ENCODE measurements at places on chromosomes 3 and 15.

DNA sequence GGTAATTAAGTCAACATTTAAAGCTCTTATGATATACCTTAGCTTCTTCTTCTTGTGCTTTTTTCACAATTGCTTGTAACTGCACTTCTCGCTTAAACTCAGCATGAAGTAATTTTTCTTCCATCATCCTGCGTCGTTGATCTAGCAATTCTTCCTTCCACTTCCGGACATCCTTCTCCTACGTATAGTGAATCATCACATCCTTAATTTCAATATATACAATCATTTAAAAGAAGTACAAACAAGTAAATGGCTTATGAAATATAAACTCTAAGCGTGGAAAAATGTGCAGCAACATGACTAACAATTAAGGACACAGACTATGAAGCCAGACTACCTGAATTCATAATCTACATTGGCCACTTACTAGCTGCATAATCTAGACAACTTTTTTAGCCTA, 151.4 kb downstream of the SCAPER start:
- no peak for DNase-seq

DNA sequence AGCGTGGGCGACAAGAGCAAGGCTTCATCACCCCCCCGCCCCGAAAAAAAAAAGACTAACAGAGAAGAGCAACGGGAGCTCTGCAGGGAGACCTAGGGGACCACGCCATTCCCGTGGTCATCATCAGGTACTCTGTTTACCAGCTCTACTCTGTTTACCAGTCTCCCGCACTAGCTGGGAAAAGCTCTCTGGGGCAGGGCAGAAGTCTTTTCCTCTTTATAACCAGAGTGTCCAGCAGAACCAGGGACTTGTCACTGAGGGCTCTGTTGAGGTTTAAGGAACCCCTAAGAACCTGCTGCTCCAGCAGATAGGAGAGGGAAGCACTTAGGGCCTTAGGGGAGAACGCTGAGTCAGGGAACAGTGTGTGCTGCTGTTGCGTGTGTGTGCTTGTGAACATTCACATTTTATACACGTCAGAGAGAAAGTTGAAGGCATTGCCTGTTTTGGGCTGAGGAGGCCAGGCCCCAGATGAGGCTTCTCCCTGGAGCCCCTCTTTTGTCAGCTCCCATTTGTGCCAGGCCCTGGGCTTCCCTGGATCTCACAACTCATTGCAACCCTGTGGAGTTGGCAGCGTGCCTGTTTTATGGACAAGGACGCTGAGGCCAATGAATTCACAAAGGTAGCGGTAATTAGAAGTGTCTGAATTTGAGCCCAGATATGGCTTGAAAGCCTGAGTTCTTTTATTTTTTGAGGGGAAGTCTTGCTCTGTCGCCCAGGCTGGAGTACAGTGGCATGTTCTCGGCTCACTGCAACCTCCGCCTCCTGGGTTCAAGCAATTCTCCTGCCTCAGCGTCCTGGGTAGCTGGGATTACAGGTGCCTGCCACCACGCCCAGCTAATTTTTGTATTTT, 24.2 kb upstream of the ERICH6 start:
- peak; percentile 78 for DNase-seq

- DNase-seq = no peak
Observed at GRCh38 chr3:32104492-32104891, 1.9 kb upstream of the GPD1L start.

- no peak for DNase-seq
Observed at GRCh38 chr3:124792341-124793040, 62.2 kb downstream of the UMPS start.

- DNase-seq = no peak
Observed at GRCh38 chr3:11244121-11244677, 28.0 kb upstream of the ATG7 start.

DNA sequence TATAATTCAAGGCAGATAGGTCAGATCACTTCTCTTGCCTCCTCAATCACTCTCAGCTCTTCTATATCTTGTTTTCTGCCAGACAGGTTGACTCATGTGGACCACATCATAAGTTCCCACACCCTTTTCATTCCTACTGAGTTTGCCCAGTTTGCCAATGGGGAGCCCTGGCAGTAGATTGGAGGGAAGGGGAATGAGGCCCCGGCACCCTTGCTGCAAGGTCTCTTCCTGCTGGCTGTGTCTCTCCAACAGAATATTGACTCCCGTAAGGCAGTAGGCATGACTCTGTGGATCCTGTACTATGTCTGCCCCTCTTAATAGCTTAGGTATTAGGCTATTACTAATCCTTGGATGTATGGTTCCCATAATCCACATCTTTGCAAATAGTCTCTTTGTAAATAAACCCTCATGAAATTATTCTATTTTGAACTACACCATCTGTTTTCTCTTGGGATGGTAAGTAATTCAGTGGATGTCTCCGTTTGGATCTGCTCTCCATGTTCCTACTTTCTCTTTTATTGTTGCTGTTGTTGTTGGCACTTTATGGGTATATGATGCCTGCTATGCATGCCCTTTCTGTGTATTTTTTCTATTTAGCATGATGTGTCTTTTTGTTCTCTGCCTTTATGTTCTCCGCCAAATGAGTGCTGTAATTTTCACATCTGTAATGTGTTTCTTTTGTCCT, 65.5 kb upstream of the DCBLD2 start:
- no peak for DNase-seq

GRCh38 chr15:85927931-85928537, 133.3 kb upstream of the KLHL25 start:
- no peak for DNase-seq

GRCh38 chr15:41936649-41937567, 35.4 kb downstream of the EHD4 start:
- no peak for DNase-seq

DNA sequence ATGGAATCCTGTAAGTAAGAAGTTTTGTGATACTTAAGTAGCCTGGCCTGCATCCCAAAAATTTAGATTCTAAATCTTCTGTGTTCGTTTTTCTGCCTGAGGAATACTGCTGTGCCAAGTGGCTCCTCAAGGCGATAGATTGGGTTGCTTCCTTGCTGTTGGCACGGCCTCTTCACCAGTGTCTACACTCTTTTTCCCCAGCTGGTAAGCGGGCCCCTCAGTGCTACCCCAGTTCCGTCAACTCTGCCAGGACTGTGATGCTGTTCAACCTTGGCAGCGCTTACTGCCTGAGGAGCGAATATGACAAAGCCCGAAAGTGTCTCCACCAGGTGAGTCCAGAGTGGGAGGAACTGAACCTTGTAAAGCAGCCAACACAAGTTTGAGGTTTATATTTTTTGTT, 53.3 kb upstream of the TRIM71 start:
- no peak for DNase-seq

- no peak for DNase-seq
Observed at GRCh38 chr15:47844437-47844836, 127.1 kb downstream of the SEMA6D start.

DNA sequence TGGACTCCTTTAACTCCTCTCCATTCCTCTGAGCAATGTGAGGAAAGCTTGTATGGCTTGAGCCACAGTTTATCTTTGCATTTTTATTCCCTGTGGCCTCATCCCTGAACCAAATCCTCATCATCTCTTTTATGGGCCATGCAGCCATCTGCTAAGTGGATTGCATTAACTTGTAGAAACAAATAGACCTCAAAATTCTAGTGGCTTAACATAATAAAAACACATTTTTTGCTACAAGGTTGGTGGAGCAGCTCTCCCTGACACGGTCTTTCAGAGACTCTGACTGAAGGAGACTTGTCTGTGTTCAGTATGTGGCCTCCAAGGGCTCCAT, 135.3 kb downstream of the RPL22L1 start:
- DNase-seq = no peak

DNA sequence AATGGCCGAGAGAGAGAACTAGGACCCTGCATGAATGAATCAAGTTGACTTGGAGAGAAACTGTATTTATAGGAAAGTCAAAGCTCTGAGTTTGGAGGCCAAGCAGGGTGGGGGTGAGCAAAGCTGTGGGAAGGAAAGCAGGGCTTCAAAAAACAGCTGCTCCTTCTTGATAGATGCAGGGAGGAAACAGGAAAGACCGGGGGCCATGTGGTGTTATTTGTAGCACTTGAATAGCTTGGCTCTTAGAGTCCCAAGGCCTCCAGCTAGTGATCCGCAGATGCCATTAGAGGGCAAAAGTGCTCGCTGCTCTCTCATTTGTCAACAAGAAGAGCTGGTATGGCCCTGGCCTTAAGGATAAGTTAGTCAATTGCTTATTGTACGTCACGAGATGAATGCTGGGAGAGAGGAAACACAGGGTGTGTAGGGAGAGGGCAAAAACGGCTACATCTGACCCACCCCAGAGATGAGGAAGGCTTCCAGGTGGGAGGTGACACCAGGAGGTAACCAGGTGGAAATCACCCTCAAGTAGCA, at the start of gene ALG1L2:
ALG1L2 (plus strand) TSS at position 481 of the 531 bp plus-strand sequence. CDS start 186 bp downstream, outside the sequence.
- no peak for DNase-seq

DNA sequence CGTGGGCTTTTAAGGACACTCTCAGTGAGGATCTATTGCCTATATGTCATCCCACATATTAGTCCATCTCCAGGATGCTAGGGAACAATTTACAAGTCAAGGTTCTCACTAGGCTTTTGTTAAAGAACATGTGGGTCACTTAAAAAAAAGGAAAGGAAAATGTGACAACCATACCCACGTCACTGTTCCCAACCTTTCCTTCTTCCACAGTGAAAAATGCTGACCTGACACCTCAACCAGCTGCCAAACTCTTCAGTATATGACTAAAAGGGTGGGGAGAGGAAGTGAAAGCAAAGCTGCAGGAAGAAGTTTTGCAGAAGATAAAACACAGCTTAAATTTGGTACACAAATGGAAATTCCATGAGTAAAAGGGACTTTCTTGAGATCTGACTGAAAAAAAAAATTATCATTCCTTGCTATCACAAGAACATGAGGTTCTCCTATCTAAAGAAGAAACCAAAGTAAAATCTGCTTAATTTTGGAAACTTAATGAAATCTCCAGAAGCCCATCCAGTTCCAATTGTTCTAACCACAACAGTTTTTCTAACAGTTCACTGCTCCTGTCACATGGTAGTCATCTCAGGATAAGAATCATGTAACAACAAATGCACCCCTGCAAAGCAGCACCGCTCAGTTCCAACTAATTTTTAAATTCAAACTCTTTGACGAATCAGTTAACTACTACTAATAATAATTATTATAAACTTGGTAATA, 117.0 kb upstream of the TSPAN3 start:
- no peak for DNase-seq

DNA sequence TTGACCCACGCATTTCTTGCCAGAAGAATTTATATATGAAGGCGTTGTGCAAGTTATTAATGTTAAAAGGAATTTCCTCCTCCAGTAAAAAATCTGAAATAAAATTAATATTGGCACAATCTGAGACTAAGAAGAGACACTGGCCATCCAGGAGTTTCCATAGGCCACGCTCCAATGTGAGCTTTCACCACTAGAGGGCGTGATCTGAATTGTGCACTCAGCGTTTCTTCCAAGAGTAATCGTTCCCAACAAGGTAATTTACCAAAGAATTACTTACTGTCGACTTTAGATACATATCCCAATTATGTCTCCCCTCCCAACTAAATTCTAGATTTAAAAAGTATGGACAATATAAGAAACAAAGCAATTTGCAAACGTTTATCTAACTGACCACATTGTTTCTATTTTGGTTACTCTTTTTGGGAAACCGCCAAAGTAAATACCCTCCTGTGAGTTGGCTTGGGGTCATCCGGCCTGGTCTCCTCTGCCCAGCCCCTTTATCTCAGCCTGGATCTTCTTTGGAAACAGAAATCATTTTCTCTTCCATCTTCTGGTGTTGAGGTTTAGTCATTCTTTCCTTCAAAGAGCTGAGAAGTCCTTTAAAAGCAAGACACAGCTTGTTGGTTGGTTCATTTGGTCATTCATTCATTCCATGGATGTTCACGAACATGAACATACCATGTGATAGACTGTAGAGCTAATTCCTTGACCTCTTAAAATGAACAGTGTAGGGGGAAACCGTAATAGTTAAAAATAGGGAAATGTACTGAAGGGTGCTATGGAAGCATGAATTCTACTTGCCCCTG, 26.2 kb downstream of the POLR2M start:
- peak; percentile 64 for DNase-seq

- DNase-seq = no peak
Observed at GRCh38 chr3:17356585-17356984, 385.8 kb downstream of the TBC1D5 start.

DNA sequence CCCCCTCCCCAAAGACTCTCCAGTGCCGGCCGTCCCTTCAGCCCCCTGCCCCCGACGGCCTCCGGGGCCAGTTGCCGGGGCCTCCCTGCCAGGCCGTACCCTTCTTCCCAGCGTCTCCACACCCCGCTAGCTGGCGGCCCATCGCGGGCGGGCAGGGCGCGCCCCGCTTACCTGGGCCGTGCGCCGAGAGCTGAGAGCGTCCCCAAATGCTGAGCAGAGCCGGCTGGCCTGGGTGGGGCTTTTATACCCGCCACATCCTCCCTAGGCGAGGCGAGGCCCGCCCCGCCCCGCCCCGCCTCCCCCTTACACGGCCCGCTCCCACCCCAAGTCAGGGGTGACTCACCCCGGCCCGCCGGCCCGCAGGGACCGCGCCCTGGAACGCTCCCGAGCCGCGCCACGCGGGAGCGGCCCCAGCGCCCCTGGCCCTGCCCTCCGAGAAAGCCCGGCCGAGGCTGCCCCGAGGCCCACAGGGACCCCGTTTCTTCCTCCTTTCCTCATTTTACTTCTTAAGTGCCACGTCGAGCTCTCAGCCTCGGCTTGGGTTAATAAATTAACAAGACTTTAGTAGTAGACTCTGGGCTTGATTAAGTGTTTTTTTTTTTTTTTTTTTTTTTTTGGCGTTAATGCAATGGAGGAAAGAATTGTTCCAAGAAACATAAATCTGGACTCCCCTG, at the start of gene ANXA2:
ANXA2 (minus strand) TSS at position 215 of the 674 bp plus-strand sequence. CDS start 11,911 bp downstream, outside the sequence.
- peak; percentile 94 for DNase-seq

DNA sequence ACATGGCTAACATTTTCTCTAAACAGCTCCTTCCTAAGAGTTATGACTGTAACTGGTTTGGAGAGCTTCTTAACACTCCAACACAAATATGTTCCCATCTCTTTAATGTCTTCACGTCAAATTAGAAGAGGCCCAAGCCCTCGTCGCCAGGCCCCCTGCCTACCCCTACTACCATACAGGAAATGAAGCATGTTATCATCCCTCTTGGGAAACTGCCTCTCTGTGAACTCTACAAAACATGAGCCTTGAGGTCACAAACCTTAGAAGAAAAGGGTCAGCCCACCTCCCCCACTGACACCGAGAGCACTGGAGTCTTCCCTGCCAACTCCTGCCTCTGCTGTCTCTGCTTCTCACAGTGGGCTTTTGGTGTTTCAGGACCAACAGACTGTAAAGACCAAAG, 243.1 kb upstream of the STT3B start:
- no peak for DNase-seq

DNA sequence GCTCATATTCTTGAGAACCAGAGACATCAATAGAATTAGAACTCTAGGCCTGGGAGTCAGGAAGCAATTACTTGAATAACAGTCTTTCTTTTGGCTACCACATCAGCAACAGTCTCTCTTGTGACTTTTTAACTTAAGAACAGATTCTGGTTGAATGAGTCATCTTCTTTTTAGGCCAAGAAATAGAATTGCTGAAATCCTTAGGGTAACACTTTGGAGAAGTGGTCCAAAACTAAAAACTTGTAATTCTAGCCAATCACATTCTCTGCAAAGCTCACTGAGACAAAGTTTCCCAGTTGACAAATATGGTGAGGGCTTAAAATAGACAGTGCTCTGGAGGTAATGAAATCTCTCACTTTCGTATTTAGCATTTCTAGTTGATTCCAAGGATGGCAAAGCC, 238.0 kb downstream of the SHOX2 start:
- no peak for DNase-seq

All from K562 (cell line).